ENCODE measurements at places on chromosomes 4 and X.

GRCh38 chrX:136258951-136259350 lies 7.8 kb upstream of the MAP7D3 start:
- DNase-seq: no peak

DNA sequence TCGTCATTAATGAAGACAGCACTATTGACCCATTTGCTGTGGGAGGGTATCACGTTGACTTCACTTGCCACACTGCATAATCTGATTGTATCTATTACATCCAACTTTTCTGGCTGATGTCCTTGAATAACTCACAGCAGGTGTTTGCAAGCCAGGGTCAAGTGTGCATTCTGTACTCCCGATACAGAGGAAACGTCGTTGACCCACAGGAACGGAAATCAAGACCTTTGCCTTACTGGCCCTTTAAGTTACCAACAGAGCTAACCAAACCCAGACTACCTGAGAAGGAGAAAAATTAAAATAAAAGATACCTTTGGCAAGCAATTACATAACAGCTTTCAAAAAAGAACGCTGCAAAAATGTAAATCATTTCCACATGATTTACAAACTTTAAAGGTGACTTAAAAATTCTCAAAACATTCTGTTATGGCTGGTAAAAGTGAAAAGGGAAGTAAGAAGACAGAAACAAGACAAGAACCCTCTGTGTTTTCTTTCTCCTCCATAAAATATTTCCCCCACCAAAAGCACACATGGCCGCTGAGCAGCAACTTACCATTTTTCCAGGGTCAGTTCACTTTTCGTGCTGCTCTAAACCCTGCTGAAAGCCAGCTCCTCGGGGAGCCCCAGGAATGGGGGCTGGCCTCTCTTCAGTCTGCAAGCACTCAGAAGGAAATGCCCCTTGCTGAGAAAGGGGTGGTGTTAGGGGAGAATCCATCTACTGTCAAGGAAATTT lies 6.5 kb upstream of the SHISA3 start:
- DNase-seq: no peak

- no peak for DNase-seq
Observed at GRCh38 chr4:147581606-147582350, 35.4 kb upstream of the TMEM184C start.

GRCh38 chr4:102080184-102080583 lies 265.1 kb downstream of the SLC39A8 start:
- DNase-seq: no peak

DNA sequence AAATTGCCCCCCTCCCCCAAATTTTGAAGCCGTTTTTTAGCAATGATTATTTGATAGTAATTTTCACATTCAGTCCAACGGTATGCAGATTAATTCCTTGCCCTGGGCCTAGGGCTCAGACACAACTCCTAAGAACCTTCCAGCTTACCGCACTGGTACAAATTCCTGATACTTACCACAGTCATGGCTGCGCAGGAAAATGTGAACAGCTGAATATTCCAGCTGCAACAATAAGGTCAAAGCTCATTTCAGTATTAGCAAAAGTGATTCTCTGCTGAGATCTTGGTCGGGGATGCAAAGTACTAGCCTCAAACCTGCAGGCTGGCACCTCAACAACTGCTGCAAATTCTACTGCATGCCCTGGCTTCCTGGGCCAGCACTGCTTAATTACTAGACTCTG lies 3.0 kb downstream of the ATP11C start:
- DNase-seq: no peak

DNA sequence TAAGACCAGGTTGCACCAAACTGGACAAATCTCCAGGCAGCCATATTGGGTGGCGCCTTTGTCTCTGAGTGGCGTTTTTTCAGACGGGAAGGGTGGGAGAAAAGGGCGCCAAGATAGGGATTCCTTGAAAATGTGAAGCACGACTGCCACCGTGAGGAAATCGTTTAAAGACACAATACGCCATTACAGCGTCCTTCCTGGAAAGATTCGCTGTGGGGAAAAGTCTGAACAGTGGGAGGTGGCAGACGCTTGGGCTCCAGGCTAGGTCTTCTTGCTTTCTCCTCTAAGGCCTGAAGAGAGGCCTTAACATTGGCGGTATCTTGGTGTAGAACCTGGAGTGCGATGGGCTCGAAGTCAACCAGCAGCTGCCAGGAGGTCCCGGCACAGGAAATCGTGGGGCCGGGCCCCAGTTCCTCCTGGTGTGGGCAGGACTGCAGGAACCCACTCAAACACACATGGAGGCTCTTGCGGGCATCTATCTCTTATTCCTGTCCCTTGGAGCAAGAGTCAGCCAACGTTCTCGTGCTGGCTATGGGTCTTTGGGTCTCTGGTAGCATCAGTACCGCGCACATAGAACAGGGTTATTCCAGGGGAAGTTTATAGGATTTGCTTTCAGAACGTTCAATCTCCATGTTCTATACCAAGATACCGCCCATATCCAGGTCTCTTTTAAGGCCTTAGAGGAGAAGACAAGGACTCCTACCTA lies 208.8 kb downstream of the OR13H1 start:
- peak; percentile 86 for DNase-seq

DNA sequence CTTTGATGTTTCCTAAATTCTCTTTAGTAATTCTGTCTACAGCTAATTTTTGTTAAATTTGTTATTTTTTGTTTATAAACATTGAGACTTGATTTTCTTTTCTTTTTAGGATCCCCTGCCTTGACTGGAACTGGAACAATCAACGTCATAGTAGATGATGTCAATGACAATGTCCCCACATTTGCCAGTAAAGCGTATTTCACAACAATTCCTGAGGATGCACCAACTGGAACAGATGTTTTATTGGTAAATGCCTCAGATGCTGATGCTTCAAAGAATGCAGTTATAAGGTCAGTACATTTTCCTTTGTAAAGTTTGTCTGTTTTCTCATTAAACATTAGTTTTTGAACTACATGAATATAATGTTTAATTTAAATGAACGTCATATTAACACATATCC lies 119.4 kb downstream of the FAT4 start:
- DNase-seq: no peak

- peak; percentile 64 for DNase-seq
Observed at GRCh38 chr4:107736924-107737448, 17.0 kb upstream of the PAPSS1 start.

DNA sequence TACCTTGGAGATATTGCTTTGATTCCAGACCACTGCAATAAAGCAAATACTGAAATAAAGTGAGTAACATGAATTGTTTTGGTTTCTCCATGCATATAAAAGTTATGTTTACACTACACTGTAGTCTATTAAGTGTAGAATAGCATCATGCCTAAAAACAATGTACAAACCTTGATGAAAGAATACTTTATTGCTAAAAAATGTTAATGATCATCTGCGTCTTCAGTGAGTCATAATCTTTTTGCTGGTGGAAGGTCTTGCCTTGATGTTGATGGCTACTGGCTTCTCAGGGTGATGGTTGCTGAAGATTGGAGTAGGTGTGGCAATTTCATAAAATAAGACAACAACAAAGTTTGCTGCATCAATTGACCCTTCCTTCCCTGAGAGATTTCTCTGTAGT lies 145.1 kb downstream of the SHROOM4 start:
- DNase-seq: no peak

GRCh38 chr4:105572296-105572695 lies 19.9 kb downstream of the ARHGEF38 start:
- no peak for DNase-seq

DNA sequence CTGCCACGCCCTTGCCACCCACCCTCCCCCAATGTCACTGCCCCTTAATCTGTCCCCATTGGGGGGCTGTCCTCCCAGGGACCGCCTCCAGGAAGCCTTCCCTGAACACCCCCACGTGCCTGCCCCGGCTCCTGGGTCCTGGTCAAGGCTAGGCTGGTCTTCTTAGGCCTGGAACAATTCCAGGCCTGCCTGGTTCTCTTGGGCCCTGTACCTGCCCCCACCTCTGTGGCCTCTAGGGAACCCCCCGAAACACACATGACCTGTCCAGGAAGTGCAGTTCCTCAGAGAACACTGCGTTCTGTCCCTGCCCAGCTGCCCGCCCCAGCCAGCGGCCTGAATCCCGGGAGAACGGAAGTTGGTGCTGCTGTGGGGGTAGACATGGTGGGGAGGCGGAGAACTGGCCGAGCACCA lies 5.1 kb downstream of the MXD4 start:
- DNase-seq: no peak

DNA sequence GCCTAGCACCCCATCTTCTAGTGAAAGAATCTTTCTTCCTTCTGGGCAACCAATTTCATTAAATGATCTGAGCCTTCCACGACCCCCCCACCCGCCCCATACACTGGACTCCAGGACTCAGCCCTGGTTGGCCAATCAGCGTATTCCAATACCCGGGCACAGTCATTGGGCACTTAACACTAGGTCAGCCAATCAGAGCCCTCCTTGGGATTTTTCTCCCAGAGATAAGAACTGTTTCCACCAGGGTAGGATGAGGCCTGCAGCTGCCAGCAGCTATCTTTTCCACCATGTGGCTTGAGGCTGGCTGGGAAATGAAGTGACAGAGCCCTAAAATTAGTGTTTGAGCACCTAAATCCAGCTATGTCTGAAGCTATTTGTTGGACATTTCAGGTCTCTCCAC lies 418.8 kb downstream of the BCOR start:
- no peak for DNase-seq

- no peak for DNase-seq
Observed at GRCh38 chrX:106378616-106379015, 210.5 kb downstream of the PWWP3B start.

- no peak for DNase-seq
Observed at GRCh38 chr4:138158746-138159297, 83.3 kb downstream of the SLC7A11 start.

All from CD4-positive, alpha-beta T cell treated with Interferon alpha-2 for 1 hour (primary cell).